A549 treated with CpdA at 1 μM for 4 hours (cell line): ENCODE measurements at places on chromosomes 2 and 18. TPM values are rescaled to one million over a fixed set of nuclear protein-coding genes. Genes with fewer than 3 reads are reported as not detected.

NLRC4 gene
- not detected in 5 replicates for total RNA-seq

AMER3 gene
- not detected in 5 replicates for total RNA-seq

DOCK10 gene
- 43.4 to 56.2 TPM (median 46.6 TPM) in 5 replicates for total RNA-seq

MAP3K19 gene
- total RNA-seq = not detected in 5 replicates

GAD1 gene
- total RNA-seq = 0.20 to 0.98 TPM (median 0.66 TPM) in 5 replicates

SULT1C4 gene
- 0.02 TPM in 1 of 5 replicates, not detected in the others for total RNA-seq

TSPYL6 gene
- total RNA-seq = not detected in 5 replicates

MYOM1 gene
- 0.11 to 0.26 TPM (median 0.16 TPM) in 5 replicates for total RNA-seq

UGT1A3 gene
- total RNA-seq = 0.08 to 0.23 TPM (median 0.13 TPM) in 3 of 5 replicates, not detected in the others

TRABD2A gene
- total RNA-seq = 8.3 to 10.2 TPM (median 9.7 TPM) in 5 replicates

ANKZF1 gene
- total RNA-seq = 16.9 to 25.9 TPM (median 21.0 TPM) in 5 replicates

BOLL gene
- not detected in 5 replicates for total RNA-seq

KDSR gene
- 35.9 to 46.2 TPM (median 37.6 TPM) in 5 replicates for total RNA-seq

SERPINB4 gene
- total RNA-seq = 0.16 to 0.26 TPM (median 0.20 TPM) in 5 replicates

TRIM54 gene
- total RNA-seq = 0.34 to 0.73 TPM (median 0.48 TPM) in 5 replicates

PPP1CB gene
- 104 to 119 TPM (median 112 TPM) in 5 replicates for total RNA-seq

MOCOS gene
- total RNA-seq = 2.7 to 4.6 TPM (median 2.7 TPM) in 5 replicates

TMEM198 gene
- total RNA-seq = 0.33 to 1.5 TPM (median 1.2 TPM) in 5 replicates

ERBB4 gene
- not detected in 5 replicates for total RNA-seq

CFAP65 gene
- 0.10 to 0.34 TPM (median 0.14 TPM) in 5 replicates for total RNA-seq

EVX2 gene
- total RNA-seq = not detected in 5 replicates

TNS1 gene
- total RNA-seq = 4.9 to 12.8 TPM (median 9.2 TPM) in 5 replicates

SH3RF3 gene
- 0.37 to 0.48 TPM (median 0.38 TPM) in 5 replicates for total RNA-seq

PRSS56 gene
- 0.08 to 0.20 TPM (median 0.14 TPM) in 4 of 5 replicates, not detected in the other for total RNA-seq

PRKD3 gene
- 9.5 to 13.6 TPM (median 12.6 TPM) in 5 replicates for total RNA-seq

CRACDL gene
- total RNA-seq = 0.49 to 0.89 TPM (median 0.54 TPM) in 5 replicates
